ENCODE measurements at places on chromosomes 4 and X.
A peak's percentile ranks its signal among the peaks of the same experiment; 100 is the strongest.

DNA sequence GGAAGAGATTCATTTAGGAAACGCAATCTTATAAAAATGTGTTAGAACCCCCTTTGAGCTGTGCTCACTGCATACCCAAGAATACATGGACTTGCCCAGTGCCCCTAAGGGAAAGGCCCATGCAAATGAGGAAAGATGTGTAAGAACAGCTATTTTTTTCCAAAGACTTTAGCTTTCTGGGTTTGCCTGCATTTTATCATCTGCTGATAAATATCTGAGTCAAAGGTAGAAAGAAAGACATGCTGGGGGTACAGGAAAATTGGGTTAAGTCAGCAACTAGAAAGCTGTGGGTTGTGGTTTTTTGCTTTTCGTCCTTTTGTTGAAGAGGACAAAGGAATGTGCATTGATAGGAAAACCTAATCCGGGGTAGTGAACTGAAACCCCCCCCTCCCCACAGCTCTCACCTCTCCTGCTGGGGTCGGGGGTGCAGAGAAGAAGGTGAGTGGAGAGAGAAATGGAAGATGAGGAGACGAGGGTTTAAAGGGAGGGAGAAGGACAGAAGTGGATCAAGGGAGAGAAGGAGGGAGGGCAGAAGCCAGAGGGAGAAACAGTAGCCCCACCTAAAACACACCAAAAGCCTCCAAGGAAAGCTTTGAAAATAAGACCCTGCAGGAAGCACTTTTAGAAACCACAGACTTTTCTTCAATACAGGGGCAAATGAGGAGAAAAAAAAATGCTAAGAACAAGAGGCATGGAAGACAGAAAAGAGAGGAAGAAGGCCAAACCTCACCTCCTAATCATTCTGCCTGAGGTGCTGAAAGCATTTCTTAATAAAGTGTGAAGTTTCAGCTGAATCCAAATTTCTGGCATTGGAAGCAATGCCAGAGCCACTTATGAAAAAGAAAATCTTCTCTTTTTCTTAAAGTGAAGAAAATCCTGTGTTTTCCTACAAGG lies 49.3 kb downstream of the KDR start:
- DNase-seq, result no peak

GRCh38 chrX:127276326-127276725 lies 456.8 kb downstream of the PRR32 start:
- no peak for DNase-seq

DNA sequence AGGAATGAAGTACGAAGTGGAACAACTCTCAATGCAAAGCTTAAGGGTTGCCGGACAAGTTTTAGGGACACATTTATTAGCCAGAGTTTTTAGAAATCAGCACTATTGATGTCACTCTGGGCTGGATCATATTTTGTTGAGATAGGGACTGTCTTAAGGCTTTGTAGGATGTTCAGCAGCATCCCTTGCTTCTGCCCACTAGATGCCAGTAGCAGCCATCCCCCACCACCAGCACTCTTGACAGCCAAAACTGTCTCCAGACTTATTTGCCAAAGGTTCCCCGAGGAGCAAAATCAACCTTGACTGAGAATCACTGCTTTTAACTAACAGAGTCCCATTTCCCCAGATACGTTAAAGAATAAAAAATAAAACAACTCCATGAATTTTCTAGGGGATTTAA lies 1497.3 kb downstream of the STIM2 start:
- peak; percentile 17 for DNase-seq

GRCh38 chr4:48300004-48300403 lies 30.4 kb upstream of the TEC start:
- DNase-seq, result peak; percentile 65

GRCh38 chr4:20528508-20528907 lies 171.8 kb upstream of the PACRGL start:
- DNase-seq, result peak; percentile 46

- DNase-seq, result peak; percentile 19
Measured at GRCh38 chr4:69056921-69057550, 39.2 kb upstream of the UGT2B7 start.

GRCh38 chr4:150986085-150986484 lies 29.0 kb downstream of the LRBA start:
- no peak for DNase-seq

DNA sequence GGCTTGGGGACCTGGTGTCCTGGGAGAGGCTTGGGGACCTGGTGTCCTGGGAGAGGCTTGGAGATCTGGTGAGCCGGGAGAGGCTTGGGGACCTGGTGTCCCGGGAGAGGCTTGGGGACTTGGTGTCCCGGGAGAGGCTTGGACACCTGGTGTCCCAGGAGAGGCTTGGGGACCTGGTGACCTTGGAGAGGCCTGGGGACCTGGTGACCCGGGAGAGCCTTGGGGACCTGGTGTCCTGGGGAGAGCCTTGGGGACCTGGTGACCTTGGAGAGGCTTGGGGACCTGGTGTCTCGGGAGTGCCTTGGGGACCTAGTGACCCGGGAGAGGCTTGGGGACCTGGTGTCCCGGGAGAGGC lies 12.6 kb downstream of the SHOX start:
- no peak for DNase-seq

- no peak for DNase-seq
Measured at GRCh38 chr4:146107587-146108240, 67.8 kb upstream of the LSM6 start.

DNA sequence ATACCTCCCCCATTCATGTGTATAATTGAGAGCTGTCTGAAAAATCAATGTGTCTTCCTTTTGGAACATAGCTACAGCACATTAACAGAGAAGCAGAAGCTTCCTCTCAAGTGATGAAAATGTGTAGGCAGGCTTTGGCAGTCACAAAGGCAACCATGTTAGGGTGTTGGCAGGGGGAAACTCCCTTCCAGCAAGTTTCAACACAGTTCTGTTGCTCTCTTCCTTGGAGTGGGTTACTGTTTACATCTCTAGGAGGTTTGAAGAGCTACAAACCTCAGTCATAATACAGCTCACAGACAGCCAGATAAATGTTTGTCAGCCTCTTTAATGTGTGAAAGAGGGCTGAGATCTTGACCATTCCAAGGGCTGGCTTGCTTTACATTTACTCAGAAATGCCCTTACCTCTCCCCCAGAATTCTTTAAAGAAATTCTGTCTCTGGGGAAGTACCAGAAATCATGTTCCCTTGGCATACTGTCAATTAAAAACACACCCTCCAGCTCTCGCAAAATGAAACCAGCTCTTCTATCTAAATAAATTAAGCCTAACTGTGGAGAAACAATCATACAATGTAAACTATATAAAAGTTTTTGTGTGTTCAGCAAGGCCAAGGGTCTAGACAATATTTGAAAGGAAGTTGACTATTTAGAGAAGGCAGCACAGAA lies 18.9 kb downstream of the ZBTB33 start:
- DNase-seq, result peak; percentile 55

GRCh38 chrX:125202591-125203248 lies 117.0 kb upstream of the TEX13C start:
- DNase-seq, result no peak

- no peak for DNase-seq
Measured at GRCh38 chr4:2243681-2244380, 1.9 kb upstream of the HAUS3 start.

- peak; percentile 22 for DNase-seq
Measured at GRCh38 chrX:72094894-72095293, 36.8 kb downstream of the RTL5 start.

GRCh38 chr4:46852800-46853199 lies 56.2 kb downstream of the COX7B2 start:
- no peak for DNase-seq

- no peak for DNase-seq
Measured at GRCh38 chr4:37068580-37068979, 176.0 kb upstream of the NWD2 start.

GRCh38 chr4:151853034-151853433 lies 92.2 kb upstream of the GATB start:
- no peak for DNase-seq

- no peak for DNase-seq
Measured at GRCh38 chr4:38605753-38606586, 58.0 kb upstream of the KLF3 start.

GRCh38 chrX:137743414-137743813 lies 177.5 kb downstream of the ZIC3 start:
- DNase-seq, result no peak

GRCh38 chr4:5715357-5715756 lies 4.4 kb downstream of the EVC start:
- no peak for DNase-seq

GRCh38 chr4:89344571-89344970 lies 37.0 kb upstream of the GPRIN3 start:
- DNase-seq, result peak; percentile 73

DNA sequence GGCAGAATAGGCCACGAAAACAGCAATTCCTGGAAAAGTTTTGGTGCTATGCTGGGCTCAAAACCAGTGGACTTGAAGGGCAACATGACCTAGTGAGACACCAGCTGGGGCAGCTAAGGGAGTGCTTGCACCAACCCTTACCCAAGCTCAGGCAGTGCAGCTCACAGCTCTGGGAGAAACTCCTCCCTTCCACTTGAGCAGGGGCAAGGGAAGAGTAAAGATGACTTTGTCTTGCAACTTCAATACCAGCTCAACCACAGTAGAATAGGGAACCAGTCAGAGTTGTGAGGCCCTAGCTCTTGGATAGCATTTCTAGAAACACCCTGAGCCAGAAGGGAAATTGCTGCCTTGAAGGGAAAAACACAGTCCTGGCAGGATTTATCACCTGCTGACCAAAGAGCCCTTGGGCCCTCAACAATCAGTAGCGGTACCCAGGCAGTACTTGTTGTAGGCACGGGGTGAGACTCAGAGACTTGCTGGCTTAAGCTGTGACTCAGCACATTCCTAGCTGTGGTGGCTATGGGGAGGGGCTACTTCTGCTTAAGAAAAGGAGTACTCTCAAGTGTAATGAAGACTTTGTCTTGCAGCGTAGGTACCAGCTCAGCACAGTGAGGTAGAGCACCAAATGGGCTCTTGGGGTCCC lies 19.7 kb upstream of the ABCG2 start:
- peak; percentile 90 for DNase-seq

- peak; percentile 65 for DNase-seq
Measured at GRCh38 chr4:118981171-118981838, 92.7 kb downstream of the SYNPO2 start.

- DNase-seq, result no peak
Measured at GRCh38 chr4:138021139-138021830, 220.9 kb downstream of the SLC7A11 start.

GRCh38 chr4:788006-788635 lies 37.8 kb downstream of the CPLX1 start:
- DNase-seq, result no peak

DNA sequence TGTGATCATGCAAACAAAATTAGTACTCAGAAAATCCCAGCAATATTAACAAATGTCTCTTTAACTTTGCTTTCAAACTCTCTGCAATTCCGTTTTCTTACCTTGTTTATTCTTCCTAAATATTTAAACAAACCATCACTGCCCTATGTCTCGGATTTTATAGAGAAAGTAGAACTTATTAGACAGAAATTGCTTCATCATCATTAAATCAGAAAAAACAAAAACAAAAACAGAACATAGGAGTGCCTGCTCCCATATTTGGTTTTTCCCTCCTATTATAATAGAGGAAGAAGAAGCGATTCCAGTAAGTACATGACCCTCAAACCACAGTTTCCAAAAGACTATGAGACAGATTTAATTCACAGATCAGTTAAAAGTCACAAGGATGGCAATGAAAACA lies 1228.0 kb downstream of the RPA4 start:
- DNase-seq, result no peak

- DNase-seq, result peak; percentile 92
Measured at GRCh38 chrX:49155900-49156837, 6.4 kb upstream of the MAGIX start.

DNA sequence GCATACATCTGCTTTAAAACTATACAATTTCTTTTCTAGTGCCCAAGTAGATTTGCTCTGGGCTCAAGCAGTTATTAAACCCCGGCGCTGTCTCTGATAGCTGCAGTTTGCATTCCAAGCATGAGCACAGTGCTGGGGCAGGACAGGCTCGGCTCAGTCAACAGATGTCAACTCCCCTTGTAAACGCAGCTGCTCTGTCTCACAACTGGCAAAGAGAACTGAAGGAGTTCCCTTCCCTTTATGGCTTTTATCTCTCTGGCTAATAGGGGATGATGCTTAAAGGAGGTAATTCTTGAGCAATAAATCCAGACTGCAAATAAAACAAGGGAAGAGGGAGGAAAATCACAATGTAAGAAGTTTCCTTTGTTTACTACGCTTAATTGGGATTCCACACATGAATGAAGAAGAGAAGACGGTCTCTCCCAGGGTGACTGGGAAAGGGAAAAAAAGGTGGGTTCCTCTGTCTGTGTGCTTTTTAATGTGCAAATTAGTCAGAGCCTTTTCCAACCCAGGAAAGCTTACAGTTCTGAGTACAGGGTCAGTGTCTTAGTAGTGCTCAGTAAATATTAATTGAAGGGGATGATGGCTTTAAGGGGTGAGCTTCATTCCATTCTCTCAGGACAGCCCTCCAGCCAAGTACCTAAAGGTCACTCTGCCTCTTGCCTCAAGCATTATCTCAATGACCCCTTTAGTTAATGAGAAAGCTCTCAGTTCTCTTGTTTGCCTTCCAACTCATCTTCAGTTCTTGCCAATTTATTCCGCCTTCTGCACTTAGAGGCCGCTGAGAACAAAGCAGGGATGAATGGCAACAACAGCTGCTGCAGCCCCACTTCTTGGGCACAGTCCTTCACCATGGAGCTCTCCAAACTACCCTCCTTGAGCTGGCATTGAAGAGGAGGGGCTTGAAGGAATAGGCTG lies 155.7 kb upstream of the JADE1 start:
- DNase-seq, result peak; percentile 61

- no peak for DNase-seq
Measured at GRCh38 chrX:148310426-148311165, 189.8 kb upstream of the AFF2 start.

GRCh38 chr4:626201-627091 lies 1.1 kb downstream of the PDE6B start:
- DNase-seq, result no peak

DNA sequence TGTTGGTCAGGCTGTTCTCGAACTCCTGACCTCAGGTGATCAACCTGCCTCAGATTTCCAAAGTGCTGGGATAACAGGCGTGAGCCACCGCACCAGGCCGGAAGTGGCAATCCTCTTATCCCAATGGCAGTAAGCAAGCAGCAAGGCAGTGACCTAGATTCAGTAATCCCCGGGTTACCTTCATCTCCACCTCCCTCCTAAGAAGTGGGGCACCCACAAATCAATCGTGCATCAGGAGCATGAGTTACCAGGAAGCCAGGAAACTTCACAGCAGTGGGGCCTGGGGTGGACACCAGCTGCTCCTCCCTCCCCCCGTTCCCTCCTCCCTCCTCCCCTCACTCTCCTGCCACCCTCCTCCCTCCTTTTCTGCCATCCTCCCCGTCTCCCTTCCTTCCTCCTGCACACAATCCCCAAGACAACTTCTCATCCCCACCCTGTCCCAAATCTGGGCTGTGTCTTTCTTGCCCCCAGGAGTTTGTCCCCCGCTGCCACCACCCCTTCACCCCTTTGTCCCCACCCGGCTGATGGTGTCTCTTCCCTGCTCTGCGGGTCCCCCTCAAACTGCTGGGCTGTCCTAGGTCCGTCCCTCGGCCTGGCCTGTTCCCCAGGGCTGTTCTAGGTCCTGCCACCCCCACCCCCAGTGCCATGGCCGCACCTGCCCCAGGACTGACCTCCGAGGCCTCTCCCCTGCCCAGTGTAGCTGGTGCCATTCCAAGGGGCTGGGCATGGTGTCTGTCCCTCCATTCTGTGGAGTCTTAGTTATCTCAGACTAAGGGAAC lies 2.2 kb downstream of the PDE6B start:
- DNase-seq, result no peak

- DNase-seq, result no peak
Measured at GRCh38 chr4:98101988-98102387, 41.3 kb downstream of the STPG2 start.

All from iris pigment epithelial cell (primary cell).